GM23338 (cell line): ENCODE measurements at places on chromosomes 13 and 19. TPM values are rescaled to one million over a fixed set of nuclear protein-coding genes. Genes with fewer than 3 reads are reported as not detected.

DNA sequence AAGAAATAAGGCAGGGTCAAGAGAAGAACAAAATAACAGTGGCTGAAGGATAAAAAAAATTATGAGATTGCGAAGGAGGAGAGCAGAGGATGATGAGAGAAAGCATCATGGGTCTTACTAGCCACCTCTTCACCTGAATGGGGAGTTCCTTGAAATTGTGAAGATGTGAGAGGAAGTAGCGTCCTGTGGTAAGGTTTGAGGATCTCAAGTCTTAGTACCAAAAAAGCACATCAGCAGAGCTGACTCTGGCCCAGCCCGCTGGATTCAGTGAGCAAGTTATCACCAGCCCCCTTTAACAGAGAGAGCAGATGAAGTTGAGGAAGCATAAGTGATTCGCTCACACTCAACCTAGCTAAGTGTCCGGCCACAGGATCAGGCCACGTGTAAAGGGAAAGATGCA is 61.8 kb downstream of the RXFP2 start:
- DNase-seq: no peak

CEACAM19 gene
- total RNA-seq: 0.16 and 0.38 TPM in 2 replicates

ACER1 gene
- total RNA-seq: not detected in 2 replicates

DNA sequence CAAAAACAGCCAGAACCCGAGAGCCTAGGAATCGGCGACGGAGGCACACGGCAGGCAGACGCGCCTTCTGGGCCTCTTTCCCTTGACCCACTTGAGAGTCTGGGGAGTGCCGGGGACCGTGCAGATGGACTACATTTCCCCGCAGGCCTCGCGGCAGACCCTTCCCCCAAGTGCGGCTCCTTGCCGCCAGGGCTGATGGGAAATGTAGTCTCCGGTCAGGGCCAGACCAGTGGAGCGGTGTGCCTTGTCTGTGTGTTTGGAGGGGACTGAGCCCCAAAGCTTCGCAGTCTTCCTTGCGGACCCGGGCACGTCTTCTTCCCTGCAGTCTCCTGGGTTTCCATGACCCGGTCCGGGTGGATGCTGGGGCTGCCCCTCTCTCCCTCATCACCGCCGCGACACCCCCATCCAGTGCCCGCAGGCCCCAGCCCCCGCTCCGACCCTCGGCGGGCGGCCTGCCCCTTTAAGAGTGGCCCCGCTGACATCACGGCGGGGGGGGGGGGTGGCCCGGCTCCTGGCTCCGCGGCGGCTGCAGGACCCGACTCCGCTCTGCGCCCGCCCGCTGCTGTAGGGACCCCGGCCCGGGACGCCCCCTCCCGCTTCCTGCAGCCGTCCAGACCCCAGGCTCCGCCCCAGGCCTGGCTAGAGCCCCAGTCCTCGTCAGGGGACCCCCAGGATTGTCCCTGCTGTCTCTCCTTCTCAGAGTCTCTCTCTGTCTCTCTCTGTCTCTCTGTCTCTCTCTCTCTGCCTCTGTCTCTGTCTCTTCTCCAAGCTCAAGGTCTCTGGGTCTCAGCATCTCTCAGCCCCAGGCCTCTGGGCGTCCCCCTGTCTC is 758 bp upstream of the CACNG7 start:
- peak; percentile 95 for DNase-seq

ADAT3 gene
- 10.6 and 12.4 TPM in 2 replicates for total RNA-seq

NECTIN2 gene
- 230 and 235 TPM in 2 replicates for total RNA-seq

PCDH20 gene
- 2.6 and 2.8 TPM in 2 replicates for total RNA-seq

DNA sequence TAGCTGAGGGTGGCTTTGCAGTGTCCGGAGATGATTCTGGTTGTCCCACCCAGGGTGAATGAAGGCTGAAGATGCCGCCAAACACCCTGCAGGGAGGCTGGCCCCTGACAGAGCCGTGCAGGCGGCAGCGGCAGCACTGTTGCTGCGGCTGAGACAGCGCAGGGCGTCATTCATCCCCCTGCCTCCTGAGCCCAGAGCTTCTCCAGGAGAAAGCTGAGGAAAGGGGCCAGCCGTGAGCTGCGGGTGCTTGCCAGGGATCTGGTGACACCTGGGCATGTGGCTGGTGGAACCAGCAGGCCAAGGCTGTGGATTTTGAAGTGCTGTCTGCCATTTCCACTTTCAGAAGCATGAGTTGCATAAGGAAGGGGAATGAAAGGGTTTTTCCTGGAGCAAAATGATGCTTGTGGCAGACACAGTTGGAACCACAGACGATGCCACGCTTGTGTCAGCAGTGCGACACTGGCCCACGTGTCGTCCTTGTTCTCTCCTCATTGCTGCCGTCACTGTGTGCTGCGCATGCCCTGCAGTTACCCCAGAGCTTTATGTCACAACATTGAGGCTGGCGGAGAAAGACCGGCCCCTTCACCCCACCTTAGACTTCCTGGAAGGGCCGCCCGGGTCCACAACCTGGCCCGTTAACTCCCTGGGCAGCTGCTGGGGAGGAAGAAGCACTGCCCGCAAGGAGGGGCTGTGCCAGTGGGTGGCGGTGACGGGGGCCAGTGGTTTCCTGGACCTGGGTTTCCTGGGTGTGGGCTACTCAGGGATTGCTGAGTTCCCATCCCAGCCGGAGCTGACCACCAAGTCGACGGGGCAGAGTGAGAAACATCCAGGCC is 22.7 kb downstream of the TFDP1 start:
- no peak for DNase-seq

BRME1 gene
- 3.7 and 4.0 TPM in 2 replicates for total RNA-seq

DNA sequence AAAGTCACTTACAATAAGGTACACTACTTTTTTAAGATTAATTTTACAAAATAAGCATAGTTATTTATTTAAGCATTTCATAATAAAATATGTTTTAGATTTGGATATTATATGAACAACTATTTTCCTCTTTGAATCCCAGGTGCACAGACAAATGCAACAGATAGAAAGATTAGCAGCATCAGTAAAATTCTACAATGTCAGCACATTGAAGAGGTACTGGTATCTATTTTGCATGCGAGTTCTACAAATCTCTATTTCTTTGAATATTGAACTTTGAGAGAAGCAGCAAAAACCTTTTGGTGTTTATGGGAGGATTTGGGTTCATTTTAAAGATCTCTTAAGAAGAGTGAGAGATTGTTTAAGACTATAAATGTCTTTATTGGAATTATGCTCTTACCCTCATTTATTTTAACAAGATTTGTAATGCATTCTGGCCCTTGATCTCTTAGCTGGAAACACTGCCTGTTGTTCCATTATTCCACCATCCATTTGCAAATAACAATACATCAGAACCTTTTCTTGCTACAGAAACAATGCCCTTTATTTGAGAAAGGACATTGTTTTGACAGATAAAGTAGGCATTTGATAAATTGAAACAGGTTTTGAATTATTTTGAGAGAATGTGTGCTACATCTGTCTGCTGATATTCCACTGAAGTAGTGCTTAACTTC is 558.8 kb upstream of the KLHL1 start:
- no peak for DNase-seq

GPR12 gene
- not detected in 2 replicates for total RNA-seq

- DNase-seq: no peak
These were observed 45.1 kb upstream of the CNMD start for GRCh38 chr13:52784591-52785340.

GRCh38 chr19:1750343-1751021 is 2.8 kb upstream of the ONECUT3 start:
- no peak for DNase-seq

TNNT1 gene
- total RNA-seq: 51.4 and 59.3 TPM in 2 replicates
